ENCODE measurements at places on chromosomes 4 and X. TPM values are rescaled to one million over a fixed set of nuclear protein-coding genes. Genes with fewer than 3 reads are reported as not detected.

The CXCL1 gene
- total RNA-seq: 0.74 TPM

The PPID gene
- 23.9 TPM for total RNA-seq

The ZNF711 gene
- total RNA-seq: 2.2 TPM

The RRH gene
- total RNA-seq: 0.74 TPM

The IGSF1 gene
- 11.0 TPM for total RNA-seq

Data from prostate gland (tissue), 2 donors.